Activated CD8-positive, alpha-beta T cell treated with anti-CD3 and anti-CD28 coated beads, Interleukin-2, amount 10 ng/mL, durations not matched to agents 7 days and 5 days (primary cell): ENCODE measurements at places on chromosomes 16 and 17. TPM values are rescaled to one million over a fixed set of nuclear protein-coding genes. Genes with fewer than 3 reads are reported as not detected.

DNA sequence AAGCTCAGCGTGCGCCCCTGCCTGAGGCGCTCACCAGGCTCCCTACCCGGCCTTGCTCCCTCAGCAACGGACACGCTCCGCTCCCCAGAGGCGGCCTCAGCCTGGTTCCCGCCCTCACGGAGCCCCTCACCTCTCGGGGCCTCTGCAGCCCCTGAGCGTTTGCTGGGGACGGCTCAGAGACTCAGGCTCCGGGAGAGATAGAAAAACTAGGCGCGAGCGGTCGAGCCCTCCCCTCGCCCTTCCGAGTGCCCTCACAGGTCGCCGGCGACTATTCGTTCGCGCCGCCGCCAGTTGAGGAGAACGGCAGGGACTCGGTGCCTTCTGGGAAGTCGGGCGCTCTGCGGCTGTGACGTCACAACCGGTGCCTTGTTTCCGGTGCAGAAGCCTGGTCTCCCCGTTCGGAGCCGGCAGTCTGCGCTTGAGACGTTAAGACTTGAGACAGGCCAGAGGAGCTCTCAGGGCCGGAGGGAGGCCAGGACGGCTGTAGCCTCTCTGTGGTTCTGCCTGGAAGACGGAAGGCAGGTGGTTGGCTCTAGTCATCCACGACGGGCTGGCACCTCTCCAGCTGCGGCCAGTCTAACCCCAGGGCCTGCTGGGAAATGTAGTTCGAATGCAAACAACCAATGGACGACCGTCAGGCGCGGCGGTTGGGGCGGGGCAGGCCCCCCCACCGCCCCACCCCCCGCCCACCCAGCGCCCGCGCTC, at the start of gene ZNF200:
ZNF200 (minus strand) TSS at position 302 of the 705 bp plus-strand sequence. CDS start 1,403 bp downstream, outside the sequence.
- peaks cover 34% of the 10 kb centered on the region for H3K4me1 ChIP-seq
- no peaks in the 10 kb centered on the region for H3K27me3 ChIP-seq
- DNase-seq = peak; percentile 97
- H3K4me3 ChIP-seq = peak within 1 kb of the TSS; percentile 90
- H3K27ac ChIP-seq = peak within 1 kb of the TSS; percentile 99

DNA sequence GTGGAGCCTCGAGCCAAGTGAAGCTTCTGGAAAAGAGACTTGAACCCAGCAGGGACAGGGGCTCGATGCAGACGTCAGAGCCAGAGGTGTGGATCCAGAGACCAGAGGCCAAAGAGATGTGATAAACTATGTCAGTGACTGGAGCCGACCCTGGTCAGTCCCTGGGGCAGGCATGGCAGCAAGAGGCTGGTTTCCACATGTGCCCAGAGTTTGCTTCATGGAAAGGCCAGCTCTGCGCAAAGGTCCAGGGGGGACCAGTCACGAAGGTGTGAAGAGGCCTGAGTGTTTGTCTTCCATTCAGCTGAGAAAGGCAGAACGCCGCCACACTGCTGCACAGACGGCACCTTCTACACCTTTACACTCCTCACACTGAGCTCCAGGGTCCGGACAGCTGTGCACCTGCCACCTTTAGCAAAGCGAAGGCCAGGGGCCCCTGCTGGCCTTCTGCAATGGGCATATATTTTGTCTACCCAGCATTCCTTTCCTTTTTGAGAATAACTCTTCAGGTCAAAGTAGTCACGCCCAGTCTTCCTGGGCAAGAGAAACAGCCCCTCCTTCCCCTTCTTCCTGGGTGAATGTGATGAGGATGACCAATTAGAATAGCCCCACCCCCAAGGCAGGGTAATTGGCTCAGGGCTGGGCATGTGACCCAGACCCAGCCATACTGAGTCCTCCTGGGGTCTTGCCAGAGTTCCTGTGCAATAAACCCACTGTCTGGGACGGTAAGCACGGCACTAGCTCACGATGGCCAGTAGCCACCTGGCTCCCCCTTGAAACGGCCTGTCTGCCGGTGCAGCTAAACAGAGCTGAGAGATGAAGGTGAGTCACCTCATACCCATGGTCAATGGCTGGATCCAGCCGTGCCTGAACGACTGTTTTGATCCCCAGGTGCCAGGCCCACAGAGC, 2.3 kb upstream of the RPH3AL start:
- H3K27me3 ChIP-seq = no peaks in the 10 kb centered on the region
- DNase-seq = no peak
- peaks cover 2% of the 10 kb centered on the region for H3K4me1 ChIP-seq
- peaks cover 6% of the 10 kb centered on the region for H3K36me3 ChIP-seq

The GPATCH8 gene
- 45.7 TPM for total RNA-seq

GRCh38 chr16:81695321-81696165, 83.5 kb upstream of the PLCG2 start:
- peaks cover 5% of the 10 kb centered on the region for H3K4me1 ChIP-seq
- no peak for DNase-seq
- no peak overlapping the region for H3K4me3 ChIP-seq
- H3K36me3 ChIP-seq = peaks cover 40% of the 10 kb centered on the region
- H3K27ac ChIP-seq = peak overlapping the region; percentile 60

GRCh38 chr17:73533127-73533526, 111.1 kb downstream of the SDK2 start:
- peaks cover 3% of the 10 kb centered on the region for H3K4me1 ChIP-seq
- no peak overlapping the region for H3K4me3 ChIP-seq
- no peak overlapping the region for H3K27ac ChIP-seq
- H3K27me3 ChIP-seq = no peaks in the 10 kb centered on the region

- peaks cover 19% of the 10 kb centered on the region for H3K27me3 ChIP-seq
- no peak within 1 kb of the TSS for H3K27ac ChIP-seq
- DNase-seq = no peak
These were observed at the start of gene APOH for GRCh38 chr17:66228887-66229782. TSS of gene APOH (minus strand) at chr17:66229415. CDS start at chr17:66229379, 36 bp downstream.

The NPIPA5 gene
- 1.3 TPM for total RNA-seq

The TP53TG3C gene
- total RNA-seq = not detected

The SPNS3 gene
- total RNA-seq = 26.8 TPM

The PRSS22 gene
- total RNA-seq = not detected

- H3K4me1 ChIP-seq = no peaks in the 10 kb centered on the region
- DNase-seq = no peak
- H3K27ac ChIP-seq = no peak overlapping the region
- no peaks in the 10 kb centered on the region for H3K27me3 ChIP-seq
- no peak overlapping the region for H3K4me3 ChIP-seq
These were observed 35.6 kb upstream of the GAS7 start for GRCh38 chr17:10234033-10234432.

DNA sequence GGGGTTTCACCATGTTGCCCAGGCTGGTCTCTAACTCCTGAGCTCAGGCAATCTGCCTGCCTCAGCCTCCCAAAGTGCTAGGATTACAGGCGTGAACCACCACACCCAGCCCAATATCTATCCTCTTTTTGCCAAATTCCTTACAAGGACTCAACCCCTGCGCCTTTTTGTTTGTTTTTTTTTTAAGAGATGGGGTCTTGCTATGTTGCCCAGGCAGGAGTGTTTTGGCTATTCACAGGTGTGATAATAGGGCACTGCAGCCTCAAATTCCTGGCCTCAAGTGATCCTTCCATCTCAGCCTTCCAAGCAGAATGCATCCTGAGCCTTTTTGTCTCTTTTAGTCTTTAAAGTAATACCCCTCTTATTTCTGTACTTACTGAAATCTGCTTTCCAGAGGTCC, 17.0 kb downstream of the SP2 start:
- no peak overlapping the region for H3K4me3 ChIP-seq
- no peak overlapping the region for H3K27ac ChIP-seq
- H3K4me1 ChIP-seq = peaks cover 16% of the 10 kb centered on the region
- H3K36me3 ChIP-seq = peaks cover 24% of the 10 kb centered on the region

DNA sequence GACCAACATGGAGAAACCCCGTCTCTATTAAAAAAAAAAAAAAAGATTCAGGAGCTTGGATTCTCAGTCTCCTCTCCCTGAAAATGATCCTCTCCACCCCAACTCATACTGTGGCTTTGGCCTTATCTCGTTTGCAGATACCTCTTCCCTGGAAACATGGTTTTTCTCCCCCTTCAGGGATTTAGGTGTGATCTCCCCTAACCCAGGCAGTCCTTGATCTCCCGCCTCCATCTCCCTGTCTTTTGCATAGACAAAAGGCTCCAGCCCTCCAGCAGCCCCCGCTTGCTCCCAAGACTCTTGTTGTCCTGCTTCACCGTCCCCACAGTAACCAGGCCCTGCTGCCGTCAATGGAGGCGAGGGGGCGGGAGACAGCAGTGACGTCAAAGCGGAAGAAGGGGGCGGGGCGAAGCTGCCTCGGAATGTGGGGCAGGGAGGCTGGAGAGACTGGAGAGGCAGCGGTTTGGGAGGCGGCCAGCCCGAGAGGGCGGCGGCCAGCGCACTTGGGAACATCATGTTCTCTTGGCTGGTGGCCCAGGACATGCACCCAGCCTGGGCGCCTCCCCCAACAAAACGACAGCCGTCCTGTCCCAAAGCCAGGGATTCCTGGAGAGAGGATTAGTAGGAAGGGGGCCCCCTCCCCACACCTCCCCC, 1.9 kb upstream of the PER1 start:
- peak; percentile 92 for DNase-seq
- H3K4me1 ChIP-seq = peaks cover 23% of the 10 kb centered on the region
- H3K36me3 ChIP-seq = peaks cover 15% of the 10 kb centered on the region
- H3K27me3 ChIP-seq = no peaks in the 10 kb centered on the region
- no peak overlapping the region for H3K27ac ChIP-seq

- no peaks in the 10 kb centered on the region for H3K36me3 ChIP-seq
- DNase-seq = no peak
- peaks cover 12% of the 10 kb centered on the region for H3K4me1 ChIP-seq
- H3K27me3 ChIP-seq = peaks cover 34% of the 10 kb centered on the region
- H3K27ac ChIP-seq = no peak overlapping the region
- no peak overlapping the region for H3K4me3 ChIP-seq
These were observed 20.2 kb downstream of the ENPP7 start for GRCh38 chr17:79750650-79751545.

The SLFN11 gene
- total RNA-seq = 40.0 TPM

- H3K4me3 ChIP-seq = no peak overlapping the region
- no peak for DNase-seq
- no peaks in the 10 kb centered on the region for H3K4me1 ChIP-seq
- peaks cover 32% of the 10 kb centered on the region for H3K27me3 ChIP-seq
- no peak overlapping the region for H3K27ac ChIP-seq
- H3K36me3 ChIP-seq = peaks cover 2% of the 10 kb centered on the region
These were observed 1.2 kb downstream of the ERN2 start for GRCh38 chr16:23711785-23712184.

The GP2 gene
- total RNA-seq = not detected

The CCL14 gene
- not detected for total RNA-seq

- no peaks in the 10 kb centered on the region for H3K36me3 ChIP-seq
- H3K4me1 ChIP-seq = peaks cover 11% of the 10 kb centered on the region
- no peak overlapping the region for H3K27ac ChIP-seq
- H3K27me3 ChIP-seq = no peaks in the 10 kb centered on the region
- no peak for DNase-seq
- no peak overlapping the region for H3K4me3 ChIP-seq
These were observed 62.6 kb downstream of the C16orf78 start for GRCh38 chr16:49436181-49436580.

DNA sequence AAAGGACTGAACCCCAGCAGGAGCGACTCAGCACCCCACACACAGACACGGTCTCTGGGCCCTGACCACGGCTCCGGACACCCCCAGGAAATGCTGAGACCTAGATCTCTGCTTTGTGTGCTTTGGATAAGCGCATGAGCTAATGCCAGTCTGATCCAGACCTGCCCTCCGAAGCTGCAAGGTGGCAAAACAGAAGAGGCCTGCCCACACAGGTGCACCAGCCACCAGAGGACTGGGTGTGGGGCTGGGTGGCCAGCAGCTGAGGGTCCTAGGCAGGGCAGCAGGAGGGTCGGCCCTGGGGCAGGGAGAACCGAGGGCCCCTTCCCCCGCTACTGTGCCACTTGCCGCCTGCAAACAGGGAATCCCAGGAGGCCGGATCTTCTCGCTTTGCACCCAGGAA, 30.7 kb upstream of the EIF1 start:
- no peaks in the 10 kb centered on the region for H3K27me3 ChIP-seq
- peaks cover 2% of the 10 kb centered on the region for H3K4me1 ChIP-seq
- no peaks in the 10 kb centered on the region for H3K36me3 ChIP-seq
- no peak for DNase-seq
- no peak overlapping the region for H3K27ac ChIP-seq

DNA sequence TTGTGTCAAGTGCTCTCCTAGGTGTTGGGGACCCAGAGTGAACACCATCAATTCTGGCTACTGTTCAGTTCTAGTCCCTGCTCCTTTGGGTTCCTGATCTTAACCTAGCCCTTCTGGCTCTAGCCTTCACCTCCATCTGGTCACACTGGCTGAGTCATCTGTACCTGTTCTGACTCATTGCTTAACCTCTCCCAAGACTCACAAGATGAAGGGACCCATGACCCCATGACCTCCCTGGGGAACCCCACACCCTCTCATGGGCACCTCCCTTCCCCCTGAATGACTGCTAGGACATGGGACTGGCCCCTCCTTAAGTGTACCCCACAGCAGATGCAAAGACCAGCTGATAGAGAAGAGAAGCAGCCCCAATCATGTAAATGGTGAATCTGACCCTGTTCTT, 345.8 kb upstream of the CDH5 start:
- DNase-seq = no peak
- H3K27me3 ChIP-seq = no peaks in the 10 kb centered on the region
- no peak overlapping the region for H3K4me3 ChIP-seq
- no peaks in the 10 kb centered on the region for H3K36me3 ChIP-seq

DNA sequence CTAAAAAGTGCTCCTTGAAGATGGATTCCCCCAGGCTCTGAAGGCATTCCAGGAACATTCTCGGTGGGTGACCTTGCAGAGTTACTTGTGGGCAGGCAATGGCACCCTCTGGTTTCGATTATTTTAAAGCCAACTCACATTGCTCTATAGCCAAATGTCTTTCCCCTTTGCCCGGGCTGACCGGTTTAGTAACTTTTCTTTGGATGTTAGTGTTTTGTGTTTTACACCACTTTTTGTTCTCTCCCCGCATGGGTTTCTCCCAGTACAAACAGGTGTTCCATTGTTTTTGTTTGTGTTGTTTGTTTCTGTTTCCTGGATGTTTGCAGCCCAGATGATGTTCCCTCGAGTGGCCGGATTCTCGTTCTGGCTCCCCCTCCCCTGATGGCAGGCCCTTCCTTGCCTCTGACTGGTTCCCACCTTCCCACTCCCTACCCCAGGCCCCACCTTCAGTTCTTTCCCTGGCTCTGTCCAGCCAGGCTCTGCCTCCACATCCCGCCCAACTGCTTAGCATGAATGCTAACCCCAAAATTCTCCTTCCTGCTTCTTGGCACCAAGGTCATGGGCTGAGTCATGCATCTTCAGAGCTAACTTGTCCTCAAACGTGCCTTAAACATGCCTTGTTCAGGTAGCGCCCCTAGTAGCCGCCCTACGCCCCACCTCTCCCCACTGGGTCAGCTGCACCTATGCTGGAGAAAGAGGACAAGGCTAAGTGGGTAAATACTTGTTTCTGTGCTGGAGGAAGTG, 40.6 kb downstream of the ELAC2 start:
- H3K4me1 ChIP-seq = peaks cover 2% of the 10 kb centered on the region
- H3K27me3 ChIP-seq = peaks cover 12% of the 10 kb centered on the region
- no peak overlapping the region for H3K27ac ChIP-seq
- no peak overlapping the region for H3K4me3 ChIP-seq

The SLC5A11 gene
- not detected for total RNA-seq

The C16orf86 gene
- 2.5 TPM for total RNA-seq

The TP53TG3B gene
- total RNA-seq = not detected

DNA sequence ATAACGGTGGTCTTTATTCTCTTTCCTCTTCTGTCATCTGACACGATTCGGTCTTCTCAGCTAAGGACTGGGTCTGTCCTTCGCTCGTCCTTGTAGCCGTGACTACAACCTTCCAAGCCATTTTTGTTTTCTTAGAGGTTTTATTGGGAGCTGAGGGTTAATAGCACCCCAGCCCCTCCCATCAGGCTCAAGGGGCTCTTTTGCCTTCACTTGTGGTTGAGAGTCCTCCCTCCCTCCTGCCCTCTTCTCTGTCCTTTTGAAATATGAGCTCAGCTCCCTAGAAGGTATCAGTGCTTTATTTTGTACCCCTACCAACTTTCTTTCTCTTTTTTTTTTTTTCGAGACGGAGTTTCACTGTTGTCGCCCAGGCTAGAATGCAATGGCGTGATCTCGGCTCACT, 24.7 kb downstream of the SOCS3 start:
- no peak for DNase-seq
- peaks cover 21% of the 10 kb centered on the region for H3K4me1 ChIP-seq
- peaks cover 19% of the 10 kb centered on the region for H3K27me3 ChIP-seq
- H3K27ac ChIP-seq = no peak overlapping the region
- no peak overlapping the region for H3K4me3 ChIP-seq
- H3K36me3 ChIP-seq = no peaks in the 10 kb centered on the region
